ENCODE measurements at places on chromosomes 16 and 17.

DNA sequence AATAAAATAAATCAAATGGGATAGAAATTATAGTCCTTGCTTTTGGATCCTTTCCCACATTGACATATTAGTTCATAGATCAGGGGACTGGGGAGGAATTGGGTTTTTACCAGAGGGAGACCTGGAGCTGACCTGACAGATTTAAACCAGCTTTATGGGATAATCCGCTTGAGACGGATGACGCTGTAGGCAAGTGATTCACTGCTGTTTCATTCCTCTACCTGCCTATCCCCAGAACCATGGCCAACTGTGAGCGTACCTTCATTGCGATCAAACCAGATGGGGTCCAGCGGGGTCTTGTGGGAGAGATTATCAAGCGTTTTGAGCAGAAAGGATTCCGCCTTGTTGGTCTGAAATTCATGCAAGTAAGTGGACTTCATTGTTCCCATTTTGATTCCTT is 2.1 kb downstream of the NME1 start:
- DNase-seq: no peak

GRCh38 chr17:8668176-8668740 is 37.7 kb upstream of the MYH10 start:
- no peak for DNase-seq

GRCh38 chr17:81483862-81484194 is 28.8 kb downstream of the ACTG1 start:
- no peak for DNase-seq

GRCh38 chr17:40095944-40096791 is 4.2 kb downstream of the NR1D1 start:
- peak; percentile 81 for DNase-seq

GRCh38 chr16:76614269-76614668 is 337.1 kb downstream of the CNTNAP4 start:
- no peak for DNase-seq

- DNase-seq: no peak
Observed at GRCh38 chr16:22123759-22124490, 31.6 kb downstream of the VWA3A start.

DNA sequence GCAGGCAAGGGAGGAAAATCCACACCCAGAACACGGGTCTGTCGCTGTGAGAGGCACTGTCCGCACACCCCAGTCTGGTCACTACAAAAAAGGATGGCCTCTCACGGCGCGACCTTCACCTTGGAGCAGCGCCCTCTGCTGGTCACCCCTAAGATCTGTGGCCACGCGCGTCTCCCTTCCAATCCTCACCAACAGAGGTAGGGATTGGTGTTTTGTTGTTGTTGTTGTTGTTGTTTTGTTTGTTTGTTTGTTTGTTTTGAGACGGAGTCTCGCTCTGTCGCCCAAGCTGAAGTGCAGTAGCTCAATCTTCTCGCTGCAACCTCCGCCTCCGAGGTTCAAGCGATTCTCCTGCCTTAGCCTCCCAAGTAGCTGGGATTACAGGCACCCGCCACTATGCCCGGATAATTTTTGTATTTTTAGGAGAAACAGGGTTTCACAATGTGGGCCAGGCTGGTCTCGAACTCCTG is 15.0 kb upstream of the C17orf58 start:
- DNase-seq: peak; percentile 82

DNA sequence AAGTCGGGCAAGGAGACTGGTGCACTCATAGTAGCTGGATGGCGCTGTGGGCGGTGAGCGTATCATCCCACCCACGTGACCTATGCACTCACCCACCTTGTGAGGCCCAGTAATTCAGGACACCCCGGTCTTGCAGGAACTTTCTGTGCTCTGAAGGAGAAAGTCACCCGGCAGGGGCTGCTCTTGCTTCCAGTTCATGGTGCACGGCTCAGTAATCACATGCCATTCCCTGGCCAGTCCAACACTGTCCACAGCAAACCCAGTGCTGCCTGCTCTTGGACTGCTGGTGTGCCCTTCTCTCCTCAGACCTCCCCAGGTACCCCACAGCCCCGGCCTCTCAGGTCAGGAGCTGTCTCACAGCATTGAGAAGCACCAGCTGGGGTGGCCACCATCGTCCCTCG is 16.4 kb upstream of the RHBDF2 start:
- DNase-seq: peak; percentile 27

DNA sequence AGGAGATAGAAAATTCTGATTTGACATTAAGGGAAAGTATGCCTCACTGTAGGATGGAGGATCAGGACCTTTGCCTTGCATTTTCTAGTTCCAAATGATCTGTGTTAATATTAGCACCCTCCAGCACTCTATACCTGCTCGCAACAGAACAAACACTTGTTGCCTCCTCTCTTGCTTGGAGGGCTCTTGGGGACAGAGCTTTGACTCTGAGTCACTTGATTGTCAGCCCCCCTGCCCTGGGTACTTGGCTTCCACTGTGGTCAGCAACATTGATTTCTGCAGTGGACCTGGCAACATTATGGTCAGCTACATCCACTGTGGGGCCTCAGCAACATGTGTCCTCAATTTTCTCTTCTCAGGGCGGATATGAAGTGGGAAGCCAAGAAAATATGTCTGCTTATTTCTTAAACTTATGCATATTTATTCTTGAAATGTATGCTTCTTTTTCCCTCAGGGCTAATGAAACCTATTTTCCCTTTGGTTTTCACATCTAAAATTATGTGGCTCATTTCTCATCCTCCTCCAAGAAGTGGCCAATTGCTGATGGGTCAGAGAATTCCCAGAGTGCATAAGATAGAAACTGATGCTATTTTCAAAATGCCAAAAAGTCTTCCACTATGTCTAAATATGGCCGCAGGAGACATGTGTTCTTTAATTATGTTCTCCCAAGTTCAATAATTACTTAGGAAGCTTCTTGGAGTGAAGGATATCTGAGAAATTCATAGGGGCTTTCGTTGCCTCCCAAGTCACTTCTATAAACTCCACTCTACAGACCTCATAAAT is 94.6 kb upstream of the SMIM36 start:
- no peak for DNase-seq

GRCh38 chr17:1110862-1111598 is 68.8 kb downstream of the ABR start:
- no peak for DNase-seq

GRCh38 chr16:4160658-4161430 is 44.6 kb upstream of the ADCY9 start:
- no peak for DNase-seq

DNA sequence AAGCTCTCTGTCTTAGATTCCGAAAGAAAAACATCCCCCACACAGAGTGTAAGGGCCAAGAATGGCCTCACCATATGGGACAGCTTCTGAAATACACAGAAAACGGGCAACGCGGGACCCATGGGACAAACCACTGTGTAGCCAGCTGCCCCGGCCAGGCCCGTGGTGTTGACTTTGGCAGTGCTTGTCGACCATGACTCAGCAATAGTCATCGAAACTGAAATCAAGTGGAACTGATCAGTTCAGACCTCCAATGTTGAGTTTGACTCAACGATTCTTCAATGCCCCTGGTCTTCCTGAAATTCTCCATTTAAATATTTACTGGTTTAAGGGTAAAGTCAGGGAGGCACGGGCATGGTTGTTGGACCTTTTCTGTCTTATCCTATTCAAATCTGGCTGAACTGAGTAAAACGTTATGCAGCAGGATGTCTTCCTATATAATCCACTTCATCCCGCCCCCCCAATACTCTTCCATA is 27.5 kb downstream of the ZFHX3 start:
- peak; percentile 92 for DNase-seq

DNA sequence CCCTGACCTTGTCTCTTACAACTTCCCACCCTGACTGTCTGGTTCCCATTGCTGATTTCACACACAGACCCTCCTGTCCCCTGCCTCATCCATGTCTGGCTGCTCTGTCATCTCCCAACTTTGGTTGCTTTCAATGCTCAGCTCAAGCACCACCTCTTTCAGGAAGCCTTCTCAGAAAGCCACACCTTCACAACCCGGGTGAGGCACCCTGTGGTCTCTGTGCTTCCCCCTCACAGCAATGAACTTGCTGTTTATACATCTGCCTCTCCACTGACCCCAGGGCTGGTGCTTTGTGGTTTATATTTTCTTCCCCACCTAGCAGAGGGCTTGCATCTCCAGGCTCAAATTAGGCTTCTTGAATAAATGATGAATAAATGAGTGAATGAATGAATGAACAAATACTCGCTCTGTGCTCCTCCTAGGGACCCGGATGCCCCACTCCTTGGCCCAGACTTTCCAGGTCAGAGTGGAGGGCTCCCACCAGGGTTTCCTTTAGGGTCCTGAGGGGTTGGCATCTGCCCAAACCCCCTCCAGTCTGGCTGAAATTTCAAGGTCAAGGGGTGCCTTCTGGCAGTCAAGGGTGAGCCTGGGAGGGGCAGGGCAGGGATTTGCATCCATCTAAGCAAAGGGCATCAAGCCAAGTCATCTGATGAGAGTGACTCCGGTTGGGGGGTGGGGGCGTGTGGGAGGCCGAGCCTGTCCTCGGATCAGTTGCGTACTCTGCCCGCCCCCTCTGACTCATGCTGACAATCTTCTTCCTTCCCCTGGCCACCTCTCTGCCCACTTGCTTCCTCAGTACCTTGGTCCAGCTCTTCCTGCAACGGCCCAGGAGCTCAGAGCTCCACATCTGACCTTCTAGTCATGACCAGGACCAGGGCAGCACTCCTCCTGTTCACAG is at the start of gene ITGAX:
Gene ITGAX, plus strand, starts transcription at position 783 of the 898 bp plus-strand sequence. Its CDS starts 79 bp downstream, at position 862.
- peak; percentile 91 for DNase-seq

GRCh38 chr17:74865504-74866197 is 6.0 kb upstream of the GRIN2C start:
- DNase-seq: peak; percentile 40

GRCh38 chr17:12866244-12866643 is 76.9 kb downstream of the ARHGAP44 start:
- DNase-seq: no peak

- no peak for DNase-seq
Observed at GRCh38 chr16:75288596-75289120, 37.2 kb upstream of the BCAR1 start.

DNA sequence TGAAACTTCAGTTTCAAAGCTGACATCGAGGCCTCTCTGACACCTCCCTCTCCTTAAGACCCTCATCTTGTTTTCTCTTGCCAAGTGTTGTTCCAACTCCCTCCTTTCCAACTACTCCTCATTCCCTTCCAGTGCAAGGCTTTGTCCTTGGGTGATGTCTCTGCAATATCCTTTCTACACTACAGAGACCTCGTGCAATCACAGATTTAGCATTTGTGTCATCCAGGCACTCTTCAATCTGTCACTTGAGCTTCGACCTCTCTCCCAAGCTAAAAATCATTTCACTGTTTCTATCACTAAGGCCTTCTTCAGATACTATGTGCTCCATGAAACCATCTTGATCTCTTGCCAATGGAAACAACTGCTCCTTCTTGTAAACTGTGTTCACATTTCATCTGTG is 31.6 kb downstream of the TEKT3 start:
- no peak for DNase-seq

- no peak for DNase-seq
Observed at GRCh38 chr16:75996491-75996890, 270.2 kb upstream of the CPHXL start.

- no peak for DNase-seq
Observed at GRCh38 chr17:9790889-9791876, at the start of gene DHRS7C. DHRS7C (minus strand) TSS chr17:9791592; CDS start chr17:9791284, 308 bp downstream.

DNA sequence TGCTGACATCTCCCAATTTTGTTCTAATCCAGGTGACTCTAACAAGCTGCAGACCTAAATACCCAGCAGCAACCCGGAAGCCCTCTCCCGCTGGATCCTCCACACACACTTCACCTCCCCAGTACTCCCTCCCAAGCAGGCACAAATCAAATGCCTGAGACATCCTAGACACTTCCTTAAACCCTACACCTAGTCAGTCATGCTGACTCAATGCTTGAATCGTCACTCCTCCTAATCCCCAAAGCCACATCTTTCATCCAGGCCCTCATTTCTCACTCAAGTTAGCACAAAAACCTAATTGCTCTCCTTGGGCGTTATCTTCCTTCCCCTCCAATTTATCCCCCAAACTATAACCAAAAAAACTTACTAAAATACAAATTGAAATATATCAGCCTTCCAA is 32.7 kb downstream of the CMC2 start:
- no peak for DNase-seq

DNA sequence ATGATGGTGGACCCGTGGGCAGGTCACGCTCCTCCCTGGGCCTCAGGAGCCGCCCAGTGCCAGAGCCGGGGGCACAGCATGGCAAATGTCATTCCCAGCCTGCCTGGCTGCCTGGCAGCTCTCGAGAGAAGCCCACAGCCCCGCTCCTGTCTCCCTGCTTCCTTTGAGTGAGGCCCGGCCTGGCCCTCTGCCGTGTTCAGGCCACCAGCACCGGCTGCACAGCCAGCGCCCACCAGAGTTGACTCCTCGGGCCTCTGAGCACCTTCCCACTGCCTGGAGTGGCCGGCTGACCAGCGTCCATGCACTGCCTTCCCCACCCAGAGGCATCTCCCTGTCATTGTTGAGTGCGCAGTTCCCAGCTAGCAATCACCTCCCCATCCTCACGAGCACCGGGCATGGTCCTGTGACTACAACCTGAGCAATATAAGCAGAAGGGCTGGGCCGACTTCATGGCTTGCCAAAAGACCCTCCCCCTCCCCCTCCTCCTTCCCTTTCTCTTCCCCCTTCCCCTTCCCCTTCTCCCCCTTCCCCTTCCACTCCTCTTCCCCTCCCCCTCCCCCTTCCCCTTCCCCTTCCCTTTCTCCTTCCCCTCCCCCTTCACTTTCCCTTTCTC is 11.9 kb upstream of the SLC38A10 start:
- peak; percentile 46 for DNase-seq

DNA sequence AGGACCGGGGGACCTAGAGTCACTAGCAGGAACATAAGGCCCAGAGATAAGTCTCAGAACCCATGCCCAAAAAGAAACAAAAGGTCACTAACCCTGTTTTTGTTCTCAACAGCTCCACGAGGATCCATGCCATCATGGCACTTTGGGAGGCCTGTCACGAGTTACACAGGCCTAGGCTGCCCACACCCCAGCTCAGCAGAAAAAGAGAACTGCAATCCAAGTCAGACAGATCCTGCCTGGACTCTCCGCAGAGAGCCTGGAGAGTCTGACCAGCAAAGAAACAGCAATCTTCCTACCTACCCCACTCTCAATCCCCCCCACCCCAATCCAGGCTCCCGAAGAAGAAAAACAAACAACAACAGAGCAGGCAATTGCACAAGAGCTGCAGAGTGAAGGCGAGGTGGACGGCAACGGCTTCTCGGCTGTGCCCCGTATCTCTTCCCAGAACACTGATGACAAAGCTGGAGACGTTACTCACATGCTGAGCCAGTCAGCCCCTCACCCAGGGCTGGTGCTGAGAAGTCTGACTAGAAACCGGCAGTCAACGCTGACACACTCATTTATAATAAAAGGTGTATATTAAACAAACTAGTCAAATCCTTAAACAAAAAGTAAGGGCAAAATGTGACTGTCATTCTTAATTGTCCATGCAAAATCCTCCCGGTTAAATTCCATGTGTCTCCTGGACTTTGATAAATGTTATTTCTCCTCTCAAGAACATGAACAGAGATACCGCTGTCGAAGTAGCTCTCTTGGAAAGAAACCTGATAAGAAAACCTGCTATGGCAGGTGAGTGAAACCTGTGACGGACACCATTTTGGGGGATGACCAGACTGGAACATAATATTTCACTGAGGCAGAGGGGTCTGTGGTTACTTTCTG is 89.3 kb downstream of the SMG6 start:
- peak; percentile 70 for DNase-seq
